Cortex of kidney (tissue), 1 donor: ENCODE measurements at places on chromosomes 11 and 22.

- DNase-seq = no peak
Observed at GRCh38 chr22:39913321-39913720, 12.4 kb downstream of the GRAP2 start.

GRCh38 chr11:35487532-35488078 is 37.8 kb downstream of the PAMR1 start:
- no peak for DNase-seq

- DNase-seq = no peak
Observed at GRCh38 chr11:120465921-120466534, 45.5 kb upstream of the GRIK4 start.

- no peak for DNase-seq
Observed at GRCh38 chr22:40904101-40904500, 42.2 kb upstream of the DNAJB7 start.

- DNase-seq = no peak
Observed at GRCh38 chr11:105070306-105070705, 25.2 kb upstream of the CARD16 start.

- no peak for DNase-seq
Observed at GRCh38 chr11:6604081-6604626, 580 bp downstream of the ILK start.

- DNase-seq = no peak
Observed at GRCh38 chr11:86608251-86608799, 64.1 kb downstream of the ME3 start.

- DNase-seq = no peak
Observed at GRCh38 chr22:40204321-40205116, 26.8 kb downstream of the TNRC6B start.

GRCh38 chr22:43434275-43434927 is 22.6 kb downstream of the MPPED1 start:
- no peak for DNase-seq

- no peak for DNase-seq
Observed at GRCh38 chr11:60389279-60389910, 6.9 kb upstream of the MS4A14 start.
